ENCODE measurements at places on chromosomes 6 and 20. TPM values are rescaled to one million over a fixed set of nuclear protein-coding genes. Genes with fewer than 3 reads are reported as not detected.

- no peaks in the 10 kb centered on the region for H3K27me3 ChIP-seq
- no peak for DNase-seq
- no peak overlapping the region for H3K27ac ChIP-seq
- H3K36me3 ChIP-seq = no peaks in the 10 kb centered on the region
- no peak overlapping the region for H3K4me3 ChIP-seq
Measured at GRCh38 chr6:64012351-64013001, 376.9 kb downstream of the PHF3 start.

GRCh38 chr20:45044084-45044573, 56.8 kb downstream of the KCNS1 start:
- no peak for DNase-seq
- H3K4me1 ChIP-seq = no peaks in the 10 kb centered on the region
- no peak overlapping the region for H3K4me3 ChIP-seq
- H3K36me3 ChIP-seq = no peaks in the 10 kb centered on the region

Gene JPH2
- total RNA-seq = 52.0 TPM

GRCh38 chr6:166369782-166370181, 13.0 kb downstream of the MPC1 start:
- H3K27me3 ChIP-seq = no peaks in the 10 kb centered on the region
- H3K4me3 ChIP-seq = no peak overlapping the region
- peaks cover 8% of the 10 kb centered on the region for H3K4me1 ChIP-seq
- H3K36me3 ChIP-seq = no peaks in the 10 kb centered on the region

DNA sequence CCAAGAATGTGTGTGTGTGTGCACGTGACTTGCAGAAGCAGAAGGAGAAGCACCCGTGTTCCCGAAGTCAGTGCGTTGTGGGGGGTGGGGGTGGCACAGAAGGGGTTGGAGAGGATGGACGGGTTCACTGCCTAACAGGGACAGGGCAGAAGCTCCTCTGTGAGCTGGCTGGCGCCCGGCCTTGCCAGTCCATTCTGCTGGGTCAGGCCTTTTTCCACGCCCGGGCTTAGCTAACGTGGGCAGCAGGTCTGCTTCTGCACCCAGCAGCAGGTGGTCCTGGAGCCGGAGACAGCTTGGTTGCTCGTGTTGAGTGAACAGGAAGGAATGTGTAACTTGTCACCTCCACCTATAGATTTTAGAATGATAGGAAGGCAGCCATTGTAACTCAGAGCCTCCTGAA, 374.4 kb downstream of the CDH4 start:
- H3K4me1 ChIP-seq = no peaks in the 10 kb centered on the region
- DNase-seq = no peak
- no peak overlapping the region for H3K27ac ChIP-seq
- H3K27me3 ChIP-seq = no peaks in the 10 kb centered on the region

Gene SLC4A11
- total RNA-seq = not detected

Gene PPP1R14C
- not detected for total RNA-seq

DNA sequence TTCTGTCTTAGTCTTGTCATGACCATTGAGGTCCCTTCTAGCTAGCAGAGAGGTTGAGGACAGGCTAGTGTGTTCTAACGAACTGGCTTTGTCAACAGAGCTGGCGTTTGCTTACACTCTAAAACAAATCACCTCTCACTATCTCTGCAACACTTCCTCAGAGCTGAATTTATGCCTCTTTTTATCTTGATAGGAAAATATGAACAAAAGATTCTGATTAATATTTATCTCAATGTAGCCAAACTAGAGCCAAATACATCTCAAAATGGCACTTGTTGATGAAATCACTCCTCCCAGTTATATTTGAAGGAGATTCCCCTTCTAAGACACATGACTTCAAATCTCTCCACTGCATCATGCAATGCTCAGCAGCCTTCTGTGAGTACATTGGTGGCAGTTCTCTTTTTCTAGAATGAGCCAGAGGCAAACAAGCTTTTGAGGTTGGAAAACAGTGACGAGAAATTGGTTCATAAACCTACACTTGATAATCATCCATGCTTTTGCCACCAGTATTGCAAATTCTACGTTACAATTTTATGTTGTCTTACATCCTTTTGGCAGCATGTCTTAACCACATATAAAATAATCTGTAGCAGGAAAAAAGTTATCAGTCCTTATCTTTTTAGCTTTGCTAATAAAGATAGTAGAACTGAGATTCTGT, 615.7 kb upstream of the CITED2 start:
- no peaks in the 10 kb centered on the region for H3K27me3 ChIP-seq
- no peak overlapping the region for H3K4me3 ChIP-seq
- peak overlapping the region; percentile 47 for H3K27ac ChIP-seq
- H3K36me3 ChIP-seq = no peaks in the 10 kb centered on the region
- peaks cover 20% of the 10 kb centered on the region for H3K4me1 ChIP-seq

- H3K27ac ChIP-seq = peak overlapping the region; percentile 24
- peaks cover 25% of the 10 kb centered on the region for H3K4me1 ChIP-seq
- DNase-seq = no peak
- no peaks in the 10 kb centered on the region for H3K36me3 ChIP-seq
- no peaks in the 10 kb centered on the region for H3K27me3 ChIP-seq
- H3K4me3 ChIP-seq = no peak overlapping the region
Measured at GRCh38 chr6:47147836-47148344, 105.8 kb upstream of the ADGRF1 start.

GRCh38 chr6:56348578-56348977, 101.2 kb upstream of the COL21A1 start:
- peaks cover 4% of the 10 kb centered on the region for H3K4me1 ChIP-seq
- H3K27ac ChIP-seq = no peak overlapping the region
- no peak for DNase-seq
- H3K36me3 ChIP-seq = no peaks in the 10 kb centered on the region
- H3K4me3 ChIP-seq = no peak overlapping the region

Gene PLEKHG1
- total RNA-seq = 13.2 TPM

Gene LTA
- not detected for total RNA-seq

GRCh38 chr6:113457751-113458150, 399.4 kb upstream of the MARCKS start:
- no peaks in the 10 kb centered on the region for H3K27me3 ChIP-seq
- H3K27ac ChIP-seq = no peak overlapping the region
- H3K4me1 ChIP-seq = no peaks in the 10 kb centered on the region
- no peaks in the 10 kb centered on the region for H3K36me3 ChIP-seq

Gene SOBP
- total RNA-seq = 38.5 TPM

- no peak for DNase-seq
- no peak overlapping the region for H3K27ac ChIP-seq
- no peaks in the 10 kb centered on the region for H3K27me3 ChIP-seq
- H3K4me3 ChIP-seq = no peak overlapping the region
- H3K4me1 ChIP-seq = no peaks in the 10 kb centered on the region
- no peaks in the 10 kb centered on the region for H3K36me3 ChIP-seq
Measured at GRCh38 chr6:67839818-67840217, 795.3 kb upstream of the ADGRB3 start.

DNA sequence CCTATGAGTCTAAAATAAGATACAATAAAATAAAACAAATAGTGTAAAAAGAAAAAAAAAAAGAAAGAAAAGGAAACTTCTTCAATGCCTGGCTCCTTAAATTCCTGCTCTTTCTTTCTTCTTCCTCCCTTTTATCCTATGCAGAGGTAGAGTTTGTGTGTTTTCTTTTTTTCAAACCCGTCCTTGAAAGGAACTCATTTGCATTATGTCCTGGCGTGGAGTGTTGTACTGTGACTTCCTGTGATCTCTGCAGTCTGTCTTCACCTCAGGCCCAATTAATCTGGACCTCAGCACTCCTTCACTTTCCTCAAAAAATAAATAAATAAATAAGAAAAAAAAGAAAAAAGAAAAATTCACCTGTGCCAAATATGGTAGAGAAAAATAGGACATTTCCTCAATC, 541.9 kb upstream of the SPTLC3 start:
- no peak for DNase-seq
- H3K27me3 ChIP-seq = no peaks in the 10 kb centered on the region
- no peaks in the 10 kb centered on the region for H3K36me3 ChIP-seq
- H3K4me1 ChIP-seq = no peaks in the 10 kb centered on the region
- H3K27ac ChIP-seq = no peak overlapping the region

GRCh38 chr6:130259557-130259956, 36.8 kb upstream of the SAMD3 start:
- no peak for DNase-seq
- no peaks in the 10 kb centered on the region for H3K4me1 ChIP-seq
- H3K4me3 ChIP-seq = no peak overlapping the region
- H3K36me3 ChIP-seq = no peaks in the 10 kb centered on the region

Gene TFAP2A
- total RNA-seq = 0.28 TPM

DNA sequence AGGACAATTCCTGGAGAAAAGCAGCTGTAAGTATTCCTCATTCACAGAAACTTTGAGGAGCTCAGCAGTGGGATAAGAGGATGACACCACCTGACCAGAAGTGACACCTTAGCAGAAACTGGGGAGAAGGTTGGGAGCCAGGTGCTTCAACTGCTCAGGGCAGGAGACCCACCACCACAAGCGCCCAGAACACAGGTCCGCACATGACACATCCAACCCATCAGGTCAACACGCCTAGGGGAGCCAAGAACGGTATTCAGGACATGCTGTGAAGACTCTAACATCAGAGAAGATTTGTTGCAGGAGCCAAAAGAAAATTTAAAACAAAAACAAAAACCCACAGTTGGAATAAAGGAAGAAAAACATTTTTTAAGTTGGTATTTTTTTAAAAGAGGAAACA, 50.5 kb downstream of the SLC23A2 start:
- DNase-seq = no peak
- H3K27ac ChIP-seq = peak overlapping the region; percentile 53
- H3K36me3 ChIP-seq = peaks cover 3% of the 10 kb centered on the region
- H3K4me1 ChIP-seq = no peaks in the 10 kb centered on the region
- H3K27me3 ChIP-seq = no peaks in the 10 kb centered on the region
- H3K4me3 ChIP-seq = no peak overlapping the region

DNA sequence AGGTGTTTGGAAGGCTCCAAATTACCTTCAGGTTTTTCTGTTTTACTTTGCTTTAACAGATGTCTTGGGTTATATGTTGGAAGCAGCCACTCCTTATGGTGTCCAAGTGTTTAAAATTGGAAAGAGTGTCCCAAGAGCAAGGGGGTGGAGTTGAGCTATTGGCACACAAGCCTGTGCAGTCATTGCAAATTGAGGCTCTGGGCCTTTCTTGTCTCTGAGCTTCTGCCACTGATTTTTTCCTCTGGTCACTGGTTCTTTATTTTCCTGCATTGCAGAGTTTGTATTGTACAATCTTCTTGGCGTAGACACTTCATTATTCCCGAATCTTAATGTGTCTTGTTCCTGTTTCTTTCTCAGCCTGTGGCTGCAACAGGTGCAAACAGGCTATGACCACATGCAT, 598.8 kb downstream of the RNF144B start:
- no peaks in the 10 kb centered on the region for H3K27me3 ChIP-seq
- H3K27ac ChIP-seq = no peak overlapping the region
- DNase-seq = no peak
- H3K4me3 ChIP-seq = no peak overlapping the region
- no peaks in the 10 kb centered on the region for H3K36me3 ChIP-seq

GRCh38 chr6:4647414-4648365, 128.5 kb upstream of the CDYL start:
- DNase-seq = peak; percentile 93
- H3K27ac ChIP-seq = peak overlapping the region; percentile 64
- no peaks in the 10 kb centered on the region for H3K36me3 ChIP-seq
- H3K4me1 ChIP-seq = peaks cover 10% of the 10 kb centered on the region

DNA sequence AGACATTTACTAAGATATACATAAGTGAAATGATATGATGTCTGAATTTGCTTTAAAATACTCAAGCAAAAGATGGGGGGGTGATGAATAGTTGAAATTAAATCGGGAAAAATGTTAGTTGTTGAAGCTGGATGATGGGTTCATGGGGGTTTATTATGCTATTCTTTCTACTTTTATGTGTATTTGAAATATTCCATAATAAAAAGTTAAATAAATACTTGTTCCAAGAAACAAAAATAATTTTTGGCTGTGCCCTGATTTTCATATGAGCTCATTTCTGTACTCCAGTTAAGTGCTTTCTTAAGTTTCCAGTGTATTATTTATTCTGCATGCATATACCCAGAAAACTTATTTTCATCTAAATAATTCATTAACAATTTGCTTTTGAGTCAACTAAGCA, 138.6 kb downstream of the AIG1 start:
- H3K4me1 ChIP-seq = no peaks in the 10 kb centered on the region
- no peaks in the 10 kb centered on the region for H3K27me3 ChIP-seq
- no peaks in the 10 kb centered on the region for H3K36me3 ChIP-seq
- DNase-seq = no peak

Gene DNAH8
- total RNA-seq = not detected

GRCh38 chr20:17602493-17602892, 32.6 kb downstream of the DSTN start:
- H3K27ac ChIP-seq = peak overlapping the region; percentile 99
- no peak overlapping the region for H3K4me3 ChIP-seq
- H3K4me1 ChIP-seq = peaks cover 96% of the 10 kb centered on the region
- H3K36me3 ChIP-seq = peaks cover 14% of the 10 kb centered on the region

DNA sequence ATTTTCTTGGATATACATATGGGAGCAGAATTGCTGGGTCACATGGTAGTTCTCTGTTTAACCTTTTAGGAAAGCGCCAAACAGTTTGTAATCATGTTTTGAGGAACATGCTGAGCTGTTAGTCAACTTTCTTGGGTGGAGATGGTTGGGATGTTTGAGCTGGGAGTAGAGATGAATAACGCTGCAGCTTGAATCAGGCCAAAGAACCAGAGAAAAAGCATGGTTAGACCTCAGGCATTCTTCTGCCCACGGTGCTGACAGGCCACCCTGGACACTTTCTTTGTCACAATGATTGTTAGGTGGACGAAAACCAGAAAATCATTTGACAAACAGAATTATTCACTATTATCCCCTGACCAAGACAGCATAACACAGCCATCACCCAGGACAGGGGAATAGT, 66.8 kb downstream of the PRDM1 start:
- DNase-seq = no peak
- H3K27ac ChIP-seq = no peak overlapping the region
- H3K4me3 ChIP-seq = no peak overlapping the region
- H3K4me1 ChIP-seq = no peaks in the 10 kb centered on the region
- no peaks in the 10 kb centered on the region for H3K36me3 ChIP-seq

Gene EYA4
- total RNA-seq = 6.4 TPM

Gene SMPD2
- 8.6 TPM for total RNA-seq

GRCh38 chr6:3778701-3779573, 27.4 kb upstream of the PXDC1 start:
- H3K4me3 ChIP-seq = no peak overlapping the region
- no peaks in the 10 kb centered on the region for H3K27me3 ChIP-seq
- H3K4me1 ChIP-seq = no peaks in the 10 kb centered on the region
- DNase-seq = no peak

DNA sequence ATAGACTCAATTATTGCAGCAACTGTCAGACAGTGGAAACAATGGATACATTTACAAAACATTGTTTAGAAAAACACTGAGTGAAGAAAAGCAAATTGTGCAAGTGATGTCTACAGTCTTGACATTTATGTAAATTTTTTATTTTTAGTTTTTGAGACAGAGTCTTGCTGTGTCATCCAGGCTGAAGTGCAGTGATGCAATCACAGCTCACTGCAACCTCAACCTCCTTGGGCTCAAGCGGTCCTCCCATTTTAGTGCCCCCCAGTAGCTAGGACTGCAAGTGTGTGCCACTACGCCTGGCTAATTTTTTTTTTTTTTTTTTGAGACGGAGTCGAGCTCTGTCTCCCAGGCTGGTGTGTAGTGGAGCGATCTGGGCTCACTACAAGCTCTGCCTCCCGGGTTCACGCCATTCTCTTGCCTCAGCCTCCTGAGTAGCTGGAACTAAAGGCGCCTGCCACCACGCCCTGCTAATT, 9.7 kb downstream of the CNBD2 start:
- H3K36me3 ChIP-seq = no peaks in the 10 kb centered on the region
- H3K4me1 ChIP-seq = peaks cover under 1% of the 10 kb centered on the region
- H3K27me3 ChIP-seq = no peaks in the 10 kb centered on the region
- no peak for DNase-seq
- no peak overlapping the region for H3K4me3 ChIP-seq
- H3K27ac ChIP-seq = no peak overlapping the region

Measured in sigmoid colon (tissue), 7 donors.